ENCODE measurements at places on chromosomes 3 and 15.
A peak's percentile ranks its signal among the peaks of the same experiment; 100 is the strongest.

GRCh38 chr3:148839805-148840204 is 12.2 kb downstream of the CPB1 start:
- no peak for DNase-seq

GRCh38 chr3:188697127-188697526 is 474.6 kb upstream of the TPRG1 start:
- DNase-seq: no peak

- no peak for DNase-seq
These were observed 705.6 kb upstream of the GBE1 start for GRCh38 chr3:82467051-82467450.

- DNase-seq: no peak
These were observed 303.5 kb downstream of the PTPRG start for GRCh38 chr3:61864886-61865285.

GRCh38 chr15:66566963-66567531 is 1.2 kb upstream of the LCTL start:
- DNase-seq: peak; percentile 63

DNA sequence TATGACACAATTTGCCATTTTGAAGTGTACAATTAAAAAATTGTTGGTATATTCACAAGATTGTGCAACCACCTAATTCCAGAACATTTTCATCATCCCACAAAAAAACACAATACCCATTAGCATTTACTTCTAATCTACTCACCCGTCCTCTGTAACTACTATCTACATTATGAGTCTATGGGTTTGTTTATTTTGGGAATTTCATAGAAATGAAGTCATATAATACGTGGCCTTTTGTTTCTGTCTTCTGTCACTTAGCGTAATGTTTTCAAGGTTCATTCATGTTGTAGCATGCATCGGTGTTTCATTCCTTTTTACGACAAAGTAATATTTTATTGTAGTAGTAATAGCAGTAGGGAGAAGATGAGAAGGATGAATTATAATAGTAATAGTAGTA is 55.2 kb upstream of the CNTN6 start:
- DNase-seq: no peak

DNA sequence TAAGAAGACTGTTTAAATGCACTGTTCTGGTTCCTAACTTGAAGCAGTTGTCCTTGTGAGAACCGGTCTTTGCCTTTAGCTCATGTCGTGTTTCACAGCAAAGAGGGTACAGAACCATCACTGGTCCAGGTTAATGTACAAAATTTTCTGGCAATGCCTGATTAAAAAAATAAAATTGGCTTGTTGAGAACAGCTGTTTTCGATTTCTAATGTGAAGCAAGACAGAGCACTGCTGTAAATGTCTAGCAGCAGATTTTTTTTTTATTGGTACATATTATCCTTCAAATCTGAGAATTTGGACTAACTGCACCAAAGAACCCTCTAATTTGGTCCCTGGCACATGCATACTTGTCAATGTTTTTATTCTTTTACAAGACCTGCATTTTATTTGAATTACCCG is 103.3 kb downstream of the STT3B start:
- DNase-seq: peak; percentile 43

DNA sequence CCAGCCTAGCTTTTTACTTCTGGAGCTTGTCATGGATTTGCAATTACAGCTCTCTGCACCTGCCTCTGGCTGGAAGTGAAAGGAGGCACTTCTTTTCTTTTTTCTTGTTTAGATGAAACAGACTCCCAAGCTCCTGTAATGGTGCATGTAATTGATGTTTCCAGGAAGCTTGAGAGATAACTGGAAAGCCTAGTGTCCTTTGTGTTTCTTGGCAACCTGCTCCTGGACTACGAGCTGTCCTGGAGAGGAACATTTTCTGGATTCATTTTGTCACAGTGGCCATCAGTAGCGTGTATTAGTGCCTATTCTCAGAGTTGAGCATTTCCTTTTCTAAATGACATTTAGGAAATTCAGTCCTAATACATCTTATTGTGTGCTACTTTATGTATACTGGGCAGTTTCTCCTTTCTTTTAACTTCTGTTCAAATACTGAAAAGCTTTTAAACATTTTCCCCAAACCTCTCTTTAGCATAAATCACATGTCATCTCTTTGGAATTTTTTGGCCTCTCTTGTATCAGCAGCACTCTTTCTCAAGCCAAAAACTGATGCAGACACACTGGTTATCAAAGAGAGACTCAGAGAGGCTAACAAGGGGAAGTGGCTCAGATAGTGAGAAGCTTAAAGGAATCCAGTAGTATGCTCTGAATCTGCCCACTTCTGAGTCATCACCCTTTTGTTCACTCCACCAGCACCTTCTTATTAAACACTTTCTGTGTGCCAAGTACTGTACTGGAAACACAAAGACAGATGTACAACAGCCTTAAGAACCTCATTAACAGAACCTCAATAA is 62.6 kb upstream of the SLC2A2 start:
- peak; percentile 64 for DNase-seq

DNA sequence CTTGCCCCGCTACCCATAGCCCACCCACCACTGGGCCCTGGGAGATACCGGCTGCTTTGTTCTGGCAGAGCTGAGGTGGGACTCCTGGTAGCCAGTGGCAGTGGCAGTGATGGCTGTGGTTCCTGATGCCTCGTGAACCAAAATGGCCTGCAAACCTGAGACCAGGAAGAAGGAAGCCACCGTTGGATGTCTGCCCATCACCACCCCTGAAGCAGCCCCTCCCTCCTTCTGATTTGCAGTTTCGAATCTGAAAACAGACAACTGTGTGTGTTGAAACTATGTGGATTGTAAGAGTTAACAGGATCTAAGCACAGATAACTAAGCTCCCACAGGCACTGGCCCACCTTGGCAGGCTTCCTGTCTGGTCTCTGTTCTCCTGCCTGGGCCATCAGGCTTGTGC is 66.6 kb downstream of the NUP210 start:
- DNase-seq: no peak

DNA sequence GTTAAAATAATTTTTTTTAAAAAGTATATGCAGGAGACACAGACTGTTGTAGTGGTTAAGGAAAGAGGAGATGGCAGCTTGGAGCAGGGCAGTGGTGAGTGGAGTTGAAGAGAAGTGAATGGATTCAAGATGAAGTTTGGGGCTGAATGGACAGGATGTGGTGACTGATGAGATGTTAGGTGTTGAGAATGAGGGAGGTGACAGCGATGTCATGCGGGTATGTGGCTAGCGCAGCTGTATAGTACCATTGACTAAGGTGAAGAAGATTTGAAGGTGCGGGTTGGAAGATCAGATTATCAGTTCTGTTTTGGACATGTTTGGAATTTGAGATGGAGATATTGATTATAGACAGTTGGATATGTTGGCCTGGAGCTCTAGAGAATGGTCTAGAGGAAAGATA is 20.1 kb downstream of the FBXO22 start:
- DNase-seq: no peak

DNA sequence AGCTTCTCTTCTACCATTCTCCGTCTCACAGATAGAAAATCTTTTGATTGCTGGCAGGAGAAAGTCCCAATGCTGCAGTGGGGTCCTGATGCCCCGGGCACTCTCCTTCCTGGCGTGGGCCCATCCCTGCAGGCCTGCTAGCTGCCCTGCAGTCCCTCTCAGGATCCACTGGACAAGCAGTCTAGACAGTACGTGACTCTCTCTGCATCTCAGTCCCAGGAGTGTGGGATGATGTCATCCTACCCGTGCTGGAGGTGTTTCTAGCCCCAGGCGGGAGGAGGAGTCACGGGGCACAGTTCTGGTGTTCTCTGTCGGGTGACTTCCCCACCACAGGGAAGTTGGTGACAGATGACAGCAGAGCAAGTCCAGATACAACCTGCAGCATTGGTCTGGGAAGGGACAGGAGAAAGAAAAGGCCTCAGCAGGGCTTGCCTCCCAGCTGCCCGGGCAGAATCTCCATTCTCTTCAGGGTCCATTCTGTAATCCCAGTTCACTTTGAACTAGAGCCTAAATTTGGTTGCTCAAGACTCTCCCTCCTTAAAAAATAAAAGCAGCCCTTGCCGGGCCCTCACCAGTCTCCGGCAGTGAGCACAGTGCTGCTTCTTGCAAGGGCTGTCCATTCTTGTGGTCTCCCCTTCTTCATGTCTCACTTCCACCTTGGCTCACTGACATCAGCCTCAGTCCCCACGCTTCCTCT is 30.6 kb downstream of the SLC28A1 start:
- DNase-seq: peak; percentile 80

GRCh38 chr15:84736375-84736774 is 12.0 kb upstream of the ZNF592 start:
- DNase-seq: no peak

DNA sequence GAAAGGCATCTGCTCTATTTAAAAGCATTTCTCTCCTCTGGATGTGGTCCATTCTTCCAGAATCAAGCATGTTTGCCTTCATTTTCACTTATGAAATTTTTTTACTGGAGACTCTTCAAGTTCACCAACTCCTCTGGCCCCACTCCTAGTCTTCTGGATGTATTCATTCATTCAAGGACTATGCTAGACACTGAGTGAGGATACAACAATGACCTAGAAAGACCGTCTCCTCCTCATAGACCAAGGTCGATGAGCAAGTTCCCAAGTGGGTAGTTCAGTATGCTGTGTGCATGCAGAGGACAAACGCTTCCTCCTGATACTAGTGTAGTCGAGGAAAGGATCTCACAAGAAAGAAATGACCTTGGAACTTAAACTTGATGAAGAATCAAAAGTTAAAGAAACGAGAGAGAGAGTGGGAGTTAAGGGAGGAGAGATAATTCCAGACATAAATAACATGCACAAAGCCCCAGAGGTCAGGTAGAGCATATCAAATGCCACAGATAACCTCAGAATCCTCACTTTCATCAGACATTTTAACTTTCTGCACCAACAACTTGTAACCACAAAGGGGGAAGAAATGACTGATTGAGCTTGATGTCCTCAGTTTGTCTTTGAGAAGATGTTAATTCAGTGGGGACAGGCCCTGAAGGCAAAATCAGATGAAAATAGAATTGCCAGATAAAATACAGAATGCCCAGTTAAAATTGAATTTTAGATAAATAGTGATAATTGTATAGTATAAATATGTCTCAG is 149.4 kb downstream of the IMPG2 start:
- DNase-seq: no peak

- DNase-seq: no peak
These were observed 28.7 kb upstream of the SEMA6D start for GRCh38 chr15:47688573-47689086.

- DNase-seq: no peak
These were observed 14.1 kb downstream of the MDFIC2 start for GRCh38 chr3:70298385-70298784.

DNA sequence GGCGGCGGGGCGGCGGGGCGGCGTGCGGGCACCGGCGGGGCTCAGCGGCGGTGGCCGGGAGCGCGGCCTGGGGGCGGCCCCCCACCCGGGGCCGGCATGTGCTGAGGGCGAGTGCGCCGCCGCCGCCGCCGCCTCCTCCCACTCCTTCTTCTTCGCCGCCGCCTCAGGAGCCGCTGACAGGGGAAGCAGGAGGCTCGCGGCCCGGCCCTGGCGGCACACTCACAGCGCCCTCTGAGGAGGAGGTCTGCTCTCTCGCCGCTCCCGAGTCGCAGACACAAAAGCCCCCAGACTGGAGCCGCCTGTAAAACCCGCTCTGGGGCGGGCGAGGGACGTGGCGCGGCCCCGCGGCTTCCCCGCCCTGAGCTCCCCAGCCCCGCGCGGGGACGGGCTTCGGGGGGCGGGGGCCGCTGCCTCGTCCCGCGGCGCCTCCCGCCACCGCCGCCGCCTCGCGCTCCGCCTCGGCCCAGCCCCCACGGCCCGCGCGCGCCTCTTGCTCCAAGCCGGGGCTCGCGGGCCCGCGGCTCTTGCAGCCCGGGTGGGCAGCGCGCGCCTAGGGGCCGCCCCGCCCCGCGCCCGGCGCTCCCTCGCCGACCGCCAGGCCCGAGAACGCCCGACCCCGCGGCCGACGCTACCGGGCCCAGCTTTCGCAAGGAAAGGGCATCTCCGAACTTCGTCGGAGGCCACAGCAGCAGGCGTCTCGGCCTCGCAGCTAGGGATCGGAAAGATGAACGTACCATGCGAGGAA is at the start of gene PYGO1:
PYGO1 (minus strand) TSS at position 276 of the 745 bp plus-strand sequence. CDS start 462 bp downstream, outside the sequence.
- peak; percentile 90 for DNase-seq

GRCh38 chr3:40240921-40241320 is 68.6 kb upstream of the EIF1B start:
- no peak for DNase-seq

GRCh38 chr3:126657901-126658300 is 3.0 kb upstream of the TXNRD3 start:
- no peak for DNase-seq

GRCh38 chr3:191414286-191414685 is 46.7 kb upstream of the PYDC2 start:
- DNase-seq: no peak

- DNase-seq: no peak
These were observed 443.3 kb upstream of the TPRG1 start for GRCh38 chr3:188728371-188728896.

- DNase-seq: no peak
These were observed 51.0 kb upstream of the EIF1B start for GRCh38 chr3:40258555-40258954.

DNA sequence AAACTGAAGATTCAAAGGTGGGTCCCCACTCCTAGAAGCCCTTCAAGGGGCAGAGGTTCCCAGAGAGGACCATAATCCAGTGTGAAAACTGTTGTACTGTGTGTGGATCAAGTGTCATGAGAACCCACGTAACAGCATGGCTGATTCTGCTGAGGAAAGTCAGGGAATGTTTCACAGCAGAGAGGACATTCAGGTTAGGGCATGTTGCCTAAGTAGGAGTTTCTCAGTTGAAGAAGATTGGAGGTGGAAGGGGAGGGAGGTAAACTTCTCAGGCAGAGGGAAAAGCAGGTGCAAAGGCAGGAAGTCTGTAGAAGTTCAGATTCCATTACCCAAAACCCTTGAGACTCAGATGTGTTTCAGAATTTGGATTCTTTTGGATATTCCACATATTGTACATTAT is 246.1 kb upstream of the NR2E3 start:
- no peak for DNase-seq

DNA sequence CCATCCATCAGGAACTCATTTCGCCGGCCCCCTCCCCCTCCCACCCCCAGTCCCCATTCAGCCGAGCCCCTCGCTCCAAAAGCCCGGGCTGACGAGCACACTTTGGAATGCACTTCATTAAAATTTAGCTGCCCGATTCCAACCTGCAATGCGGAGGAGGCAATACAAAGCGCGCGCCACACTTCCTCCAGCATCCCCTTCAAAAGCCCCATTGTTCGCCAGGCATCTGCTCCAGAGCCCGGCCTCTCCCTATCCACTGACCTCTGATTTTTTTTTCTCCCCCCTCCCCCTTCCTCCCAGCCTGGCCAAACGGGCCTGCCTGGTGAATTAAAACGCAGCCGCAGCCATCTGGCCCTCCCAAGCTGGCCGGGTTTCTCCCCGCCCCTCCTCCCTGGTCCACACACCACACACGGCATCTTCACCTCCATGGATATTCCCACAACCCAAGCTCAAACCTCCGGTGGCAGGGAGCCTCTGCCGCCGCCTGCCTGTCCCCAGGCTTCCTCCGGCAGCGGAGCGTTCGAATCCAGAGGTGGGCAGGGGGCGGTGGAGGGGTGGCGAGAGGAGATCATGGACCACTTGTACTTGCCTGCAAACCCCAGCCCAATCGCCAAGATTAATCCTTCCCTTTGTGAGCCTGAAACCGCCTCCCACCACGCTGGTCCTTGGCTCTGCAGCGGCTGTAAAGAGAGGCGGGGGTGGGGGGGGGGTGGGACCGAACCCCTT is 441.3 kb downstream of the MAGI1 start:
- peak; percentile 30 for DNase-seq

Data from muscle of back (tissue), 13 donors.